ENCODE measurements at places on chromosomes 3 and 15.

- no peak for DNase-seq
These were observed 37.8 kb downstream of the GPR171 start for GRCh38 chr3:151165226-151165625.

DNA sequence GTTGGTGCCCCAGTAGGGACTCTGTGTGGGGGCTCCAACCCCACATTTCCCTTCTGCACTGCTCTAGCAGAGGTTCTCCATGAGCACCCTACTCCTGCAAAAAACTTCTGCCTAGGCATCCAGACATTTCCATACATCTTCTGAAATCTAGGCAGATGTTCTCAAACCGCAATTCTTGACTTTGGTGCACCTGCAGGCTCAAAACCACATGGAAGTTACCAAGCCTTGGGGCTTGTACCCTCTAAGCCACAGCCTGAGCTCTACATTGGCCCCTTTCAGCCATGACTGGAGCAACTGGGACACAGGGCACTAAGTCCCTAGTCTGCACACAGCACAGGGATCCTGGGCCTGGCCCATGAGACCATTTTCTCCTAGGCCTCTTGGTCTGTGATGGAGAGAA, 66.5 kb upstream of the VGLL3 start:
- DNase-seq = no peak

DNA sequence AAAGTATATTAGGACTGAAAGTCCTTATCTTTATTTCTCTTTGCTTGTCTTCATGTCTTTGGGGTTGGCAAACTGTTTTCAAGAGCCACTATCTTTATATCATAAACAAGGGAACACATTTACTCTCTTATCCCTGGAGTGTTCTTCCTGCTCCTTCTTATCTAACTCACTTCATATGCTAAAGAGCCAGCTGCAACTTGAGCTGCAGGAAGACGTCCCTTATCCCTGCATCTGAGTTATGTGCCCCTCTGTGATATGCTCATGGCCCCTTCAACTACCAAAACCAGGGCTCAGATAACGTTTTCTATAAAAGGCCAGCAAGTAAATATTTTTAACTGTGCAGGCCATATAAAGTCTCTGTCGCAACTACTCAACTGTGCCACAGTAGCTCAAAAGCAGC, 137.0 kb upstream of the CRBN start:
- no peak for DNase-seq

GRCh38 chr3:29317659-29318173, 36.8 kb downstream of the RBMS3 start:
- DNase-seq = no peak

DNA sequence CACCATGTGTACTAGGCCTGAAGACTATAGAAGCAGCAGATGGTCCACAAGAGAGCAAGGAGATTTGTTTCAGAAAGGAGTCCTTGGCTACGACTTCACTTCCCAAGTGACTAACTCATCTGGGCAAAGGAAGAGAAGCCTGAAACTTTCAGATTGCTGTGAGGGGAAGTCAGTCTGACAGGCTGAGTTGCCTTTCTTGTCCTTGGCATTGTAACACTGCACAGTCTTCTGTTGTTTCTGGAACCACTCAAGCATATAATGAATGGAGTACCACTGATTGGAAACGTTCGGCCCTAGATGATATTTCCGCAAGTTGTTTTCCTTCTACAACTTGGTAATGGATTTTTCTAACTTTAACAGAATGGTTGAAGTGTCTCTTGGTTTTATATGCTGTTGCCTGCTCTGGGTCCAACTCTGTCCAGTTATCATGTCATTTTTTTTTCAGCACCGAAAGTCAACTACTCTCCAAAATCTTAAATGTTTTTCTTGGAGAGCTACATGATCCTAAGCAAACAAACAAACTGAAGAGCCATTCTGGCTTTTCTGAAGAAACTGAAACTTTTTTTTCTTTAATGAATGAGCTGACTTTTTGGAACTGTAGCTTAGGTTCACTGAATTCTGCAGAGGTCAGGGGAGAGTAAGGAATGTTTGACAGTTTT, 685.7 kb downstream of the MECOM start:
- no peak for DNase-seq

DNA sequence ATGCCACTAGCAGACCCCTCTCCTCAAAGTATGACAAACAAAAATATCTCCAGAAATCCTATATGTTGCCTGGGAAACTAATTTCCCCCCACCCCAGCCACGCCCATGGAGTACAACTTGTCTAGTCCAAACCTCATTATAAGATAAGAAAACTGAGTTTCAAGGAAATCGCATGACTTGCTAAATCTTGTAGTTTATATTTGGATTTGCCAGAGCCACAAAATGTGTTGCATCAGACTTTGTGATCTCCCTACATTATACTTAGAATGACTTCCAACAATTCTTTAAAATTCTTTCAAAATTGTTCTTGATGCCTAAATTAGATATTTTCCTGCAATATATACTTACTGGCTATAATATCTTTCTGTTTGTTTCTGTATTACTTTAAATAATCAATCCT, 1034.4 kb downstream of the IGSF11 start:
- DNase-seq = no peak

DNA sequence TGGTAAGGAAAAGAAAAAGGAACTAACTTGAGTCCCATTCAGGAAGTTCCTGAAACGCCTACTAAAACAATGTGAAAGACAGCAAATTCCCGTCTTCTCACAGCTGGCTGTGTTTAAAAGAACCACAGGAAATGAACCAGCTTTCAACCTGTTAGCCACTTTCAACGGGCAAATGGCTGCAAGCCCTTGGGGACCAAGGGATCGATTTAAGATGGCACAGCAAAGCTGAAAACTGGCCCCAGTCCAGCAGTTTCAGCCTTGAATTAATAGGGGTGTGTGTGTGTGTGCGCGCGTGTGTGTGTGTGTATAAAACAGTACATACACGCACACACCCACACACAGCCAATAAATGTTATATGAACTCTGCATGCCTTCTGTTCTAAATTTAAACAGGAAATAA, 168.7 kb upstream of the TMCO5A start:
- DNase-seq = no peak

DNA sequence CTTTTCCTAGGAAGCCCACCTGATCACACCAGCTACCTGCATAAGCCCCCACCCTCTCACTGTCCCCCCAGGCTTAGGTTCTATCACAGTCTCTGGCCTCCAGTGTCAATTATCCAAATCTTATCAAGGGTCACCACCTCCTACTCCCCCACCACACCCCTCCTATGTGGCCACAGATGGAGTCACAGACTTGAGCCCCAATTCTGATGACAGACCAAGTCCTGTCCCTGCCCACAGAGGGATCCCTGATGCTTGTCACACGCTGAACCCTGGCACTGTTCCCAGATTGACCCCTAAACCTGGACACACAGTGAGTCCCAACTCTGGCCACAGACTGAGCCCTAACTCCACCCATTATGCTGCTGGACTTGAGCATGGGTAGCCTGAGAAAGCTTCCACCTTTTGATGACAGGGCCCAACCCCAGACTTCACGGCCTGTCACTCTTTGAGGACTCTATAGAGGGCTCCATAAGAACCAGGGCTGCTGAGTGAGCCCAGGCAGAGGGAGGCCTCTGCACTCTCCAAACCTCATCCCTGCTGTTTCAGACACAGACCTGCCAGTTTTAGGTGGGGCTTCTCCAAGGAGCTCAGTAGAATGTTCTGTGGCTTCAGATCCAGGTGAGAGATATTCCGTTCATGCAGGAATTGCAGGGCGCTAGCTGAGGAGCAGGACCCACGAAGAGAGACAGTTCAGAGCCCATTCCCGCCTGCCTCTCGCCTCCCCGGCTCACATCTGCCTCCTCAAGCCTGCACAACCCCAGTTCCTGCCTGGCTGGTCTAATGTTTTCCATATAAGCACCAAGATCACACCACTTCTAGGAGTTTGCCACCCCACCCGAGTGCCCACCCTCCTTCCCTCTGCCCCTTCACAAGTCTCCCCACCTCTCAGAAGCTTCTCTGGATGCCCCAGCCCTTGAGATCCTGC, 1.8 kb downstream of the ULK3 start:
- DNase-seq = no peak

- no peak for DNase-seq
These were observed 4.3 kb upstream of the OR5H6 start for GRCh38 chr3:98259707-98260106.

GRCh38 chr3:123658118-123658851, 73.4 kb upstream of the HACD2 start:
- no peak for DNase-seq

DNA sequence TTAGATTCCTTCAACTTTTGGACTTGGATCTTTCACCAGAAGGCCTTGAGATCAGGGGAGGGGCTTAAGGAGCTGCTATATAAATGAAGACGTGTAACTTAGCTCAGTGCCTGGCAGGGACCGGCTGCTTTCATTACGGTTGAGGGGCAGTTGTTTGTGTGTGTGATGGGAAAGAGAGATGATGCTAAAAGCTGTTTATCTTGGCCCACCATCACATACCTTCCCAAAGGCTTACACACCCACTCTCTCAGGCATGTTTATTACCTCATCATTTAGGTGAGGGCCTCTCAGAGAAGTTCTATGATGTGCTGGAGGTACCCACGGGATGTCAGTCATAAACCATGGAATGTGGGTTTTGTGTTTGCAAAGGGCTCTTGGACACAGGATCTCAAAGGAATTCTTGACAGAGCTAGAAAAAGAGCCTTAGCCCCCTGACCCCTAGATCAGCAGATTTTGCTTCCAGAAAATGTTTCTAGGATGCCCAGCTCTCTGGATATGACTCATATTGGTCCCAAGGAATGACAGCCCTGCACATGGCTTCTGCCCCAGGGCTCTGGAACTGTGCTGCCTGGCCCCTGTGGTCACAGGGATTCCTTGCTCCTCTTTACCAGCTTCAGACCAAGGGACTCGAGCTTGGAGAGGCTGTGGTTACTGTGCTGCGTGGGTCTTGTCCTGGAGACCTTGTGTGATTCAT, 15.9 kb upstream of the SMAD3 start:
- no peak for DNase-seq

DNA sequence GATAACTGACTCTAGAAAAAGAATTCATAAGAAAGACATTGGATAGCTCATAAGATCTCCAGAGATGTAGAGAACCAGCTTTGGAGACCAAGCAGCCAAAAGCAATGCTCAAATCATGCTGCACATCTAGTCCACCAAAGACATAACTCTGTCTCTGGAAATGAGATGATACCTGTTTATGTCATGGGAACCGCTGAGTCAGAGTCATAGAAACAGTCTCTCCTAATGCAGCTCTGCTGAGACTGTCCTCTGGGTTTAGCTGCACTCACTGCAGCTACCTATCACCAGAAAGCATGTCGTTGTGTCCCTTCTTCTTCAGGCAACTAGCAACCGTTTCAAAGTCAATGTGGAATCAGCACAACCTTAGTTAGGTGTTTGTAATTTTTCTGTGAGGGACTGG, 218.5 kb upstream of the ROBO1 start:
- DNase-seq = no peak

DNA sequence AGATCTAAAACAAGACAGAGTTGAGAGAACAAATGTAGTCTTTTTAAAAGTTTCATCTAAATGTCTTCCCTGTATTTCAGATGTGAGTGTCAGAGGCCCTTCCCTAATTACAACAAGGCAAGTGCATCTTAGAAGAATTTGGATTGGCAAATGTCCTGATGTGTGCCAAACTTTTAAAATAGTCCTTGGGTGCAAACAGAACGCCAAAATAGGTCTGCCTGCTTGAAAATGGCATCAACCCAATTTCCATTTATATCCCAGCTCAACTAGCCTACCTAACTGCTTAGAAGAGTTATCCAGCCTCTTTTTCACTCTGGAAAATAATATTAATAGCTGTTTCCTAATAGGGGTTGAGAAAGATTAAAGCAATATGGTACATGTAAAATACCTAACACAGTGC, 311.8 kb upstream of the ARRDC4 start:
- no peak for DNase-seq

DNA sequence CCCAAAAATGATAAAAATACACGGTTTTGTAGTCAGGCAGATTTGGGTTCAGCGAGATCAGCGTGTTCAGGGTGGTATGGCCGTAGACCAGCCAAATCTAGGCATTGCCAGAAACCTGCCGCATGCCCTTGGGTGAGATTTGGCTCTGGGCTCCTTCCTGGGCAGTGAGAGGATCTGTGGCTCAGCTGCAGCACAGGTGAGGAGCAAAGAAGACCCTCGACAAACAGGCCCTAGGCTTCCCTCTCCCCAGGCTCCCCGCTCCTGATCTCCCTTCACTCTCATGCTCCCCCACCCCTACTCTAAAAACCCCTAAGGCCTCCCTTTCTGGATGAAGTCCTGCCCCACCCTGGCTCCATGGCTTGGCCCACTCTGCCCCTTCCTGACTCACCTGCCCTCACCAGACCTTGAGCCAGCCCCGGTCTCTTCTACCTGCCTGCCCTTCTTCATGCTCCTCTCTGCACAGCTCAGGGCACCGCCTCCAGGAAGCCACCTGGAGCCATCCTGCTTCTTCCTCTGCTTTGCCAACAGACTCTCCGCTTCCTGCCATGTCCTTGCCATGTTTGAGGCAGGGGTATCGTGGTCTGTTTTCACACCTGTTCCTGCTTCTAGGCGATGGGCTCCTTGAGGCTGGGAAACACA, 88.1 kb downstream of the CORO2B start:
- no peak for DNase-seq

DNA sequence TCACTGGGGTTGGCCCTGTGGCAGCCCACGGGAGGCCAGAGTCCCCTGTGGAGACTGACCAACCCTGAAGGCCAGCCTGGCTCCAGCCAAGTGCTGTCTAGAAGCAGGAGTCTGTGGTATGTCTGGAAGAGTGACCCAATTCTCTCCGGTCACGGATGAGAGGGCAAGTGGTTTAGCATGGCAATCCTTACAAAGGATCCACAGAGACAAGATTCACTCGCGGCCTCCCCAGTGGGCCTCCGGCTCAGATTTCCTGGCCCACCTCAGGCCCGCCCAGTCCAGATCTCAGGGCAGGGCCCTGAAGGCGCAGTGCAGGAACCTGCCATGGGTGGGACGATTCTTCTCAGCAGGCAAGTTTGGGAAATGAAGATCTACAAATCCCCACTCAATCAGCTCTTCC, 5.0 kb upstream of the BCL2L10 start:
- no peak for DNase-seq

- no peak for DNase-seq
These were observed 43.4 kb downstream of the GOLGA6A start for GRCh38 chr15:74038707-74039655.

DNA sequence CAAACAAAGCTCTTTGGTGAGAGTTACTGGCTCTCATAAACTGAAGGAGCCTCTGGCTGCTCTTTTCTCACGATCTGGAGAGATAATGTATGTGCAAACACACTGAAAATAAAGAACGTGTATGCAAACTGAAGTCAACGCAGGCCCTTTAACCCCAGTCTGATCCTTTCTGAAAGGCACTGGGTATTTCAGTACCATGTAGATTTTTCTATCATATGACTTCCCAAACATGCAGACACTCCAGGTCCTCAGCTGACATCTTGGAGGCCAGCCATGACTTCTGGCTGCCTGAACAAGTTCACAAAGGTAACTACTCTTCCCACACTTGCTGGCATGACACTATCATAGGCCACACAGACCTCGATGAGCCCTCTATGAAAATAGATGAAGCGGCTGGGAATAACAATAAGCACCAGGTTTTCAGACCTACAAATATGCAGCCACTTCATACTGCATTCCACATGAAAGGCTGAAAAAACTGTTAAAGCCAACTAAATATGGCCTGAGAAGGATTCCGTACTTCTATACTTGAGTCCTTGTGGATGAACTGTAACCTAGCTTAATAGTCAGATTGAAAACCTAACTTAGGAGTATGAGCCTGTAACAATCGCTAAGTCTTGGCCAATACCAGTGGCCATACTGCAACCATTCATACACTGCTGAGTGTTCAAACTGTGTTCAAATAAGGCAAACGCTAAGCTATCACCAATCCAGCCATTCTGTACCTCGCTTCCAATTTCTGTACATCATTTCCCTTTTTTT, 121.3 kb downstream of the THRB start:
- no peak for DNase-seq

All from activated T-helper 9 cell treated with anti-CD3 and anti-CD28 coated beads, Interleukin-2, amount 50 U/mL, for 16 hours (primary cell).